ENCODE measurements at places on chromosomes 16 and 17.

- peak; percentile 35 for DNase-seq
These were observed 6.1 kb upstream of the ITGAM start for GRCh38 chr16:31253642-31254045.

DNA sequence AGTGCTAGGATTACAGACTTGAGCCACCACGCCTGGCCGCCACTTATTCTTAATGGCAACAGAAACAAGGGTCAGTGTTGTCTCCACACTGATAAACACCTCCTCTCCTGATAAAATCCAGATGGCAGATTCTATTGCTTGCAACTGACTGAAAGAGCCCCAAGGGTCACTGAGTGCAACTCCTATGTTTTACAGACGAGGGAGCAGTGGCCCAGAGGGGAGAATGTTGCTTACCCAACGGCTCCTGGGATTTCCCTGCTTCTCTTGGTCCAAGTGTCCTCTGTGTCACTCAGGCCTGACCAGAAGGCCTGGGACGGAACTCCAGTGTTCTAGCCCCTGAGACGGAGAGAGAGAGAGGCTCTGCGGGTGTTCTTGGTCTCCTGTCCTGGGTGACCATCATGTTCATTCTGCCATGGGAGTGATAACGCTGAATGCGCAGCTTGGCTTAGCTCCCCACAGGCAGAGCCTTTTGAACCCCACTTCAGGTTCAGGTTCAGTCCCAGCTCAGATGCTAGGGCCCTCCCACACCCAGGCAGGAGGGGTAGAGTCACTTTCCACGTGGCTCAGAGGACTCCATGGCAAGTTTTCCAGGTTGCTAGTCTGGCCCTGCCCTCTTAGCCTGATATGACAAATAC, 77.3 kb upstream of the NLRP1 start:
- DNase-seq, result no peak

DNA sequence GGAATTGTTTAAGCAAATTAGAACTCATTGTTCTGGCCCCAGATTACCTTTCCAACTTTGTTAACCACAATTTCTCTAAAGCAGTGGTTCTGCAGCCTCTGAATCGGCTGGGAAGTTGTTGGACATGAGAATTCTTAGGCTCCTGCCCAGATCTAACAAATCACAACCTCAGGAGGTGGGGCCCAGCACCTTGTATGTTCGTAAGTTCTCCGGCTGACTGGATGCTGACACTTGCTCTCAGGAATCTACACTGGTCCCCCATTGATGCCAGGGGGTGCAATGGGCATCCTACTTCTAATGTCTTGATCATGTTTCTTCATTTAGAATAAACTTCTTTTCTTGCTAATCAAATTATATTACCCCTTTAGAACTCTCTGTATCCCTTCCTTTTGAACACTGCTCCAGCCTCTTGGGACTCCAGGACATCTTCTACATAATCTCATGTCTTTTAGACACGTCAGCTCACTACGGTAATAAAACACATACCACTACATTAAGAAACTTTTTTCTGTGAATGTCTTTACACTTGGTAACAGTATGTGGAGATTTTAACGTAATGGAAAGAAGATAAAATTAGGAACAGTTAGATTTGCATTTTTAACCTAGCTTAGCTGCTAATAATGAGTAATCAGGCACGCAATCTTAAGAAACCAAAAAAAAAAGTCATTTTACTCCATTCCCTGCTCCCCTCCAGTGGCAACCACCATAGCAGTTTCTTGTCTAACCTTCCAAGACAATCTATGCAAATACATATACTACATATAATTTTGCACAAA, 143.2 kb downstream of the ITFG1 start:
- no peak for DNase-seq

- DNase-seq, result no peak
These were observed 6.2 kb downstream of the ATXN7L3 start for GRCh38 chr17:44193326-44194084.

- no peak for DNase-seq
These were observed 13.3 kb upstream of the C1QL1 start for GRCh38 chr17:44981221-44981968.

DNA sequence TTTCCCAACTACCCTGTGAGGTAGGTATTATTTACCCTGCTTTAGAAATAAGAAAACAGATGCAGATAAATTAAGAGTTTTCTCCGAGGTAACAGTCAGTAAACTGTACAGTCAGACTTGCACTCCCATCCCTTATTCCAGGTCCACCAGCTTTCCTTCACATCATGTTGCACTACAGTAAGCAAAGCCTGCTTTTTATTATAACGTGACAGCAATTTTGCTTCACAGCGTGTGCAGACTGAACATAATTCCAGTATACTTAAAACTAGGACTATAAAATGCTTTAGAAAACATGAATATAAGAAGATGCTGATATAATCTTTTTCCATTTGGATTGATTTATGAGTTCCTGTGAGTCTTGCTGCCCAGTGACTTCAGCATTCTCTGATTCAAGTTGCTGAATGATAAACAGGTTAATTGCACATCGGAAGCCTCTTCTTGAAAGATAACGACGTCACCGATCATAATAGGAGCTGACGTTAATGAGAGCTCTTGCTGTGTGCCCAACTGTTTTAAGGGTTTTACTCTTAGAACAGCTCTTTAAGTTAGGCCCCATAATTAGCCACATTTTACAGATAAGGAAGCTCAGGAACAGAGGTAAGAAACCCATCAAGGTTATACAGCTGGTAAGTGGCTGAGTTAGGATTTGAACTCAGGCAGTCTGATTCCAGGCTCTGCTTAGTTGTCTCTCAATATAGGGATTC, 1.4 kb downstream of the LIG3 start:
- DNase-seq, result no peak

GRCh38 chr16:79151-80054, 1.4 kb downstream of the MPG start:
- no peak for DNase-seq

- DNase-seq, result no peak
These were observed 30.3 kb downstream of the RCVRN start for GRCh38 chr17:9874722-9875121.

DNA sequence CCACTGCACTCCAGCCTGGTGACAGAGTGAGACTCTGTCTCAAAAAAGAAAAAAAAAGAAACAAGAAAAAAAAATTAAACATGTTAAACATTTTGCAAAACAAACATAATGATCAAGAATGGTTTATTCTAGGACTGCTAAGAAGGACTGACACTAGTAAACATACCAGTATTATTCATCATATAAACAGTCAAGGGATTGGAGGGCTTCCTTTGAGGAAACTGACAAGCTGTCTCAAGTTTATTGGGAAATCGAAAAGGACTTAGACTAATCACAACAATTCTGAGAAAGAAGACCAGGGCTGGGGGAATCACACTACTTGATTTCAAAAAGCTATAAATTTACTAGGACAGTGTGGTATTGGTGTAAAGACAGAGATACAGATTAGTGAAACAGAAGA, 75.5 kb downstream of the MYH10 start:
- DNase-seq, result no peak

DNA sequence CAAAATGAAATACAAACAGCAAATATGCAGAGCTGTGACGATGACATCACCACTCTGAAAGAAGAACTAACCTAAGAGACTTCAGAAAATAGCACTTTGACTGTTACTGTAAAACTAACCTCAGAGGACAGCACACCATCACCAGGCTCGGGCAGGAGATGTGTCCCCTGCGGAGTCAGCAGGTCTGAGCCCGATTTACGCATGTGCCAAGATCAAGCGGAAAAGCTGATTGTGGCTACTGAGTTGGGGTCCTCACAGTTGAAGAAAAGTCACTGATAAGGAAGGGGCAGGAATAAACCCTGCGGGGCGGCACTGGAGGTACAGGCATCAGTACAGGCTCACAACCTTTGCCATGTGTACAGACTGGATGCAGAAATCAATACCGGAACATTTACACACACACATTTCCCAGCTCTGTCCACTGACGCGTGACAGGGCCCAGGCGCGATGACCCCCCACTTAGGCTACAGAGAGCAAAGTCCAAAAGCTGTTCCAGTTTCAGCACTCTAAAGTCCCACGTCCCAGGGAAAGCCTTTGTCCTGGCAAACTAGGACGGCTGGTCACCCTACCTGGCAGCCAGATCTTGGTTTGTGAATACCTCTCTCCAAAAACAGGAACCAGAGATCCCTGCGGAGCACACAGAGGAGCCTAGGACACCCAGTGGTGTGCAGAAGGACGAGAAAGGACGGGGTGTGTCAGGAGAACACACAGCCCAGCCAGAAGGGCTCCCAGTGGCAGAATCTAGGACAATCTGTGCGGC, 21.5 kb downstream of the TRAP1 start:
- DNase-seq, result no peak

GRCh38 chr17:28485049-28485448, 11.6 kb downstream of the SLC13A2 start:
- no peak for DNase-seq

- no peak for DNase-seq
These were observed 1.6 kb downstream of the MRM1 start for GRCh38 chr17:36602924-36603384.

DNA sequence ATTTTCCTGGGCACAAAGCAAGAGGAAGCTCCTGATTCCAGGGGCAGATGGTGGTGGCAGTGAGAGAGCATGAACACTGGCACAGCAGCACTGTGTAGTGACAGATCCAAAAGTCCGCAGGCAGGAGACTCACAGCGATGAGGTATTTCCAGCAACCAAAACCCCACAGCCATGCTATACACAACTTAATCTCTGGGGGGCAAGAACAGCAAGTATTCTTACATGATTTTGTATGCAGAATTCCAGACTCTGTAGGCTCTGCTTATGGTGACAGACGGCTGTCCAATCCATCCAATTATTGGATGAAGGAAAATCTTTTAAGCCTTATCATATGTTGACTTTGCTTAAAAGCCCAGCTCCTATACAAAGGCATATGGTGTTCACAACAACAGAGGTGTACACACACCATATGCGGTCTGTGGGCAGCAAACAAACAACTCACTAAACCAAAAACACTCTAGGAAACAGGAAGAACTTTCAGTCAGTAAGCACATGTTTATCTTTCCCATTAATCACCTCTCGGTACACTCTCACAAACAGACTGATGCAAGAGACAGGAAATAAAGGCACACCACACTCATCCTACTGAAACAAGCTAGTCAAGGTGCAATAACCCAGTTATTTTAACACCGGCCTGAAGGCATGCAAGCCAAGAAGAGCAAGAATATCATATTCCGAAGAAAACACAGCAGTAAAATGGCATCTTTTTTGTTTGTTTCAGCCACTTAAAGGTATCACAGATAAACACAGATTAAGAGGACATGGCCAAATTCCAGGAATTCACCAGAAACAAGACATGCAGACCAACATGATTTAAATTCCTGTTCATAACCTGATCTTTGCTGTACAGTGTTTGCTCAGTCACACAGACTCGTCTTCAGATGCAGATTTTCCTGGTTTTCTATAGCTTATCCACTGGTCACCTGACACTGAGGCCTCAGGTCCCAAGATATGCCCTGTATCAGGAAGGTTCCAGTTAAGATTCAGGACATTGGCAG, 47.8 kb downstream of the ERN1 start:
- DNase-seq, result no peak

Measured in heart left ventricle (tissue), 16 donors.